ENCODE measurements at places on chromosomes 7 and 10. TPM values are rescaled to one million over a fixed set of nuclear protein-coding genes. Genes with fewer than 3 reads are reported as not detected.

Gene ANKRD61
- 0.26 TPM for total RNA-seq

Gene SNCG
- total RNA-seq = 98.7 TPM

Gene ANKRD1
- total RNA-seq = 2.2 TPM

Gene MYPN
- 0.26 TPM for total RNA-seq
